ENCODE measurements at places on chromosomes 7 and 10. TPM values are rescaled to one million over a fixed set of nuclear protein-coding genes. Genes with fewer than 3 reads are reported as not detected.

DNA sequence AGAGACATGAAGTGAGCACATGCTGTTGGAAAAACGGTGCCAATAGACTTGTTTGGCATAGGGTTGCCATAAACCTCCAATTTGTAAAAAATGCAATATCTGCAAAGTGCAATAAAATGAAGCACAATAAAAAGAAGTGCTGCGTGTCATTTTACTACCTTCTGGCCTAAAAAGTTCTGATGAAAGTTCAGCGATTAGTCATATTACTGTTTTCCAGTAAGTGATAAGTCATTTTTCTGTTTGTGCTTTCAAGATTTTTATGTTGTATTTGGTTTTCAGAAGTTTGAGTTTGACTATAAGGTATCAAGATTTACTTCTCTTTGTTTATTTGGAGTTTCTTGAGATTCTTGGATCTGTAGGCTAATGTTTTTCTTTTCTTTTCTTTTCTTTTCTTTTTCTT lies 16.8 kb downstream of the AOAH start:
- DNase-seq, result no peak

- DNase-seq, result no peak
Measured at GRCh38 chr10:69953851-69954250, 98.8 kb upstream of the MACROH2A2 start.

The CYP2C18 gene
- total RNA-seq, result under 0.01 TPM

DNA sequence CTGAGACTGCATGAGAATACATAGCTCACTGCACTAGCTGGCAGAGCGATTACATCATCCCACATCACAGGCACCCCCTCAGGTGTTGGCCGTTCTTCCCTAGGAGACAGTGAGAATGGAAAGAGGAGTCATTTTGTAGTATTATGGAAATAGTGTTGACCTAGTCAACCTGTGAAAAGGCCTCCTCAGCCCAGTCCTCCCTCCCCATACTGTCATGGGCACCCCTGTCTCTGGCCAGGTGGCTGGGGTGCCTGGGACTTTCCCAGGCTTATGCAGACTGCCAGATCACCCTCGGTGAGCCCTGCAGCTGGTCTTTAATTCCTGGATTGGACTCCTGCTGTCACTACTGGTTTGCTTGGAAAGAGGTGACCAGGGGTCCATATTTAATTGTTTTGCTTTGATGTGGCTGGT lies 4.0 kb downstream of the INPP5A start:
- DNase-seq, result no peak

- DNase-seq, result no peak
Measured at GRCh38 chr10:110962443-110962842, 43.0 kb downstream of the SHOC2 start.
